ENCODE measurements at places on chromosomes 3 and 15.

GRCh38 chr3:49257187-49257586 is 19.8 kb downstream of the C3orf62 start:
- no peak for DNase-seq

- no peak for DNase-seq
Measured at GRCh38 chr15:72865486-72865885, 81.9 kb upstream of the ADPGK start.

DNA sequence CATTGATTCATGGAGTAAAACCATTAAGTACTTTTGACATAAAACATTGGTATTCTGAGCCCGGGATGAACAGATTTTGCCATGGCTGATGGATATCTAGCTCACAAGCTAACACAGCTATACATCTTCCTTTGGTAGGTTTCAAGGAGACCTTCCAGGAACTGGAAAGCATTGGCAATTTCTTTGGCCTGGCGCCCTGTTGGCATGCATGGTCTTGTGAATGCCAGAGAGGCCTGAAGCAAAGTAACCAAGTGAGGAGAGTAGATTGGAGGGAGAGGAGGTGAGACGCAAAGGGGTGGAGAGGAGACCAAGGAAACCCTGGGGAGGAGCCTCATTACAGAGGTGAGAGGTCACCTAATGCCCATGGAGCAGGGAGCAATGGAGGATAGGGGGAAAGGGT is 67.2 kb downstream of the SQOR start:
- no peak for DNase-seq

DNA sequence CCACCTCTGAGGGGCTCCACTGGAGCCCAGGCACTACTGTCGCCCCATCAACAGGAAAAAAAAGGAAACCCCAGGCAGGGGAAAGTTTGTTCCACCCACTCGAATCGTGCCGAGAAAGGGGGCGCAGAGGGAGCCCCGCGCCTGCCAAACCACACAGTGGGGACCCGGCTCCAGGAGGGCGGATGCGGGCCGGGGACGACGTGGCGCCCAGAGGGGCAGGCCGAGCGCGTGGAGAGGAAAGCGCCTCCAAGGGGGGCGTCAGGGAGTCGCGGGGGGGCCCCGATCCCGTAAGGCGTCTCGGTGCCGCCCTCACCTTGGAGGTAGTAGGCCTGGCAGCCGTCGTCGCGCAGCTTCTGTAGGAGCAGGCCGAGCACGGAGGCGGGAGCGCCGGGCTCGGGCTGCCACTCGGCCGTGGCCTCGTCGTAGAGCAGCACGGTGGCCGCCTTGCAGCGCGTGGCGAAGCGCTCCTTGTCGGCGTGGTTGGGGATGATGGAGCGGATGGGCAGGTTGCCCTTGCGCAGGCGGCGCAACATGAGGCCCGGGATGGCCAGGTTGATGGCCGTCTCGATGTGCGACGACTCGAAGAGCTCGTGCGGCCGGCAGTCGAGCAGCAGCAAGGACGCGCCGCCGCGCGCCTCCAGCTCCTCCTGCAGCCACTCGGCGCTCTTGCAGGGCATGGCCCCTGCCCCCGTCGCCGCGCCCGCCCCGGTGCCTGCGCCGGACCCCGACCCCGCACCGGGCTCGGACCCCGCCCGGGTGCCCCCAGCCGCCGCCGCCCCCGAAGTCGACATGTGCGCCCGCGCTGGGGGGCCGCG is 627 bp downstream of the DUSP7 start:
- peak; percentile 50 for DNase-seq

- DNase-seq, result no peak
Measured at GRCh38 chr3:85316252-85316651, 357.5 kb downstream of the CADM2 start.
